T-helper 1 cell (primary cell): ENCODE measurements at places on chromosomes 7 and 10.
A peak's percentile ranks its signal among the peaks of the same experiment; 100 is the strongest.

DNA sequence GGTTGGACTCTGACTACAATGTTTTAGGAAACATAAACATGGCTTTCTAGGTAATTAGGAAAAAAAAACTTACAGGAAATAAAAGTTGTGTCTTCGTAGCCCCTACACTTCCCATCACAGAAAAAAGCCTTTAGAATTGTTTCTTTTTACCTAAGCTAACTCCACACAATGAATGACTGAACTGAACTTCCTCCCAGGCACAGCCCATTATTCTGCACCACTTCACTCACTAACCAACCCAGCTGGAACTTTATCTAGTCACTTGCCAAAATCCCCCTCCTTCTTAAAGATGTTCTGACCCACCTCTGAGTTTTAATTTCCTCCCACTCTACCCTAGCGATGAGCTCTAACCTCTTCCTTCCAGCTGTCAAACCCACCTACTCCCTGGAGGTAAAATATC is 91.7 kb upstream of the MEOX2 start:
- no peak for DNase-seq

GRCh38 chr7:121530227-121531174 is 134.4 kb upstream of the FAM3C start:
- no peak for DNase-seq

GRCh38 chr10:107671960-107672359 is 507.5 kb upstream of the SORCS1 start:
- no peak for DNase-seq

GRCh38 chr10:6314620-6315205 is 112.0 kb downstream of the PFKFB3 start:
- DNase-seq, result no peak

DNA sequence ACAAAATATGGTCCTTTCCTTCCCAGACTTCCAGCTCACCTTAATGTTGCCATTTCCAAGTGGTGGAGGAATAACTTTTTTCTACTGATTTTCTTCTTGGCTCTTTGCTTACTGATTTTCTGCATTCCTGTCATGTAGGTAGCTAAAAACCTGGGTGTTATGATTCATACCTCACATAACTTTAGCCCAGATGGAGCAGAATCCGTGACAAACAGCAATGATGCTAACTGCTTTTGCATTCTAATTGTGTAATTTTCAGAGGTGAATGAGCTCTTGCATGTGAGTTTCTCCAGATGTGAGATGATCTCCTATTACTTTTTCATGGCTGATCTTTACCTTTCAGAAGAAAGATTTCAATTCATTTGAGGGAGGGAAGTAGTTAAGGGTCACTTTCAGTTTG is 43.4 kb downstream of the WDR11 start:
- DNase-seq, result no peak

DNA sequence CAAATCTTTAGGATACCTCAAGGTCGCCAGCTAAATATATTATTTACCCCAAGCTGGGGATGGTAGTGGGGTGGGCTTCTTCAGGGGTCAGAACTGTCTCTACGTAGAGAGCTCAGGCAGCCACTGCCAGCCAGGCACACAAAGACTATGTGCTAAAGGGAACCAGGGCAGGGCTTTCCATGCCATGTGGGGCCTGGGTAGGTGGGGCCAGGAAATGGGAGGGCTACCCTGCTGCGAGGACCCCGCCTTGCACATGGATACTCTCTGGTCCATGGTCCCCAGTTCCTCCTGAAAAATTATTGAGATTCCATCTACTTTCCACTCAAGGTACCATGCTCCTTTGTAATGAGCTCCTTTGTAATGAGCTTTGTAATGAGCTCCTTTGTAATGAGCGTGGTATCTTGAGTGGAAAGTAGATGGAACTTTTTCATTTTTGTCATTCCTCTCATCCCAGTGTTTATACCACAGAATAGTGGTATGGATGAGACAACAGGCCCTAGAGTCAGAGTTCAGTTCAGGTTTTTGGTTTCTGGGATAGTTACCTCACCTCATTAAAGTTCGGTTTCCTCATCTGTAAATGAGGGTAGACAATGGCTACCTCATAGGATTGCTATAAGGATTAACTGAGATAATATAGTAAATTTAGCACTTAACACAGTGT is 5.8 kb downstream of the SYNPO2L start:
- no peak for DNase-seq

DNA sequence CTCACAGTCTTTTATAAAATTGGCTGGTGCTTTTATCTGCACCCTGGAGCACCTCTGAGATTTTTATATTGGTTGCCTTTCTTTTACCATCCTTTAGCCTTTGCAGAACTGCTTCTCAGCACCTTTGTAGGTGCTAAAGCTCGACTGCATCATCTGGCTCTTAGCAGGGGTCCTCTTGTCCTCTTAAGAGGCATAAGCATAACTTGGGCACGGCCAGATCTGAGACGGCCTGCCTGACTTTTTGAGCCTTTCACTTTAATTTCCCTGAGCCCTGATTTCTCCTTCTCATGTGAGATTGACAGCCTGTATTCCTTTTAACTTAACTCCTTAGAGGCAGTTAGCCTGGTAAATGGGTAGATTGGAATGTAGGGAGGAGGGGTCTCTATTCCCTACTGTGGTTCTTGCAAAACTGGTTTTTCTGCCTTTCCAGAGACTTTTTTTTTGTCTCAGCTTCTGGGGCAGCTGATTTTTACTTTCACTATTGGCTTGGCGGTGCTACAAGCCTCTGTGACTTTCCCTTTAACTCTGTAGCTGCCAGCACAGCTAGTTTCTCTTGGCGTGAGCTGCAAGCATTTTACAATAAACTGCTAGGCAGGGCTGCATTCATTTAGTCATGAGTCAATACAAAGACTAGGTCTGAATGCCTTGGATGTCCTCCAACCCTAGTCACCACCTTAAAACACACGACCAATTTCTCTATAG is 24.0 kb downstream of the ZPBP start:
- no peak for DNase-seq

GRCh38 chr10:12656518-12657142 is 307.3 kb downstream of the CAMK1D start:
- no peak for DNase-seq

DNA sequence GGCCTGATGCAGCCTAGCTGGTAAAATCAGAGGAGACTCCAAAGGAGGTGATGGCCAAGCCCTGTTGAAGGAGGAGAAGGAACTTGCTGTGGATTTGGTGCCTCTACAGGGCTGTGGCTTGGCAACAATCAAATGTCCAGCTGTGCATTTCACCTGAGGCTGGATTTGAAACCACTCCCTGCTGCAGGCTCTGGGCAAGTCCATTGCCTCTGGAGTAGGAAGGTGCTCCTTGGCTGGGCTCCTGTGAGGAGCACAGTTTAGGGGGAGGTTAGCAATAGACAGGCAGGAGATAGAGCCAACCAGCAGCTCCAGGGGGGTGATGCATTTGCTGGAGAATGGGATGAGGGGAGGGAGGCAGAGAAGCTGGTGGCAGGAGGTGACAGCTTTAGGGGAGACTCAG is 26.5 kb downstream of the CDH23 start:
- no peak for DNase-seq

- no peak for DNase-seq
Measured at GRCh38 chr10:49055221-49055849, 60.0 kb downstream of the VSTM4 start.

DNA sequence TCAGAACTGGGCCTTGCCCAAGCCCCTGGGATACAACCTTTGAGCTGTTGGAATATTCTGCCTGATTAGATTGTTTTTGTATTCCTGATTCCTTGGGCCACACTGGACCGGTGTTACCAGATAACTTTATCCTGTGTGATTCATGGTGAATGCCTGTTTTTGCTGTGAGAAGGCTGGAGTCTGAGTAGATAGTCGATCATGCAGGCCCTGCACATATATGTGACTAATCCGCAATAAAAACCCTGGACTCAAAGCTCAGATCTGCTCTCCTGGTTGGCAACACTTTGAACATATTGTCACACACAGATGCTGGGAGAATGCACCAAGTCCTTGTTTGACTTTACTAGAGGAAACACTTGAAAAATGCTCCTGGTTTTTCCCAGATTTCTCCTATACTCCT is 183.9 kb upstream of the MBL2 start:
- no peak for DNase-seq

DNA sequence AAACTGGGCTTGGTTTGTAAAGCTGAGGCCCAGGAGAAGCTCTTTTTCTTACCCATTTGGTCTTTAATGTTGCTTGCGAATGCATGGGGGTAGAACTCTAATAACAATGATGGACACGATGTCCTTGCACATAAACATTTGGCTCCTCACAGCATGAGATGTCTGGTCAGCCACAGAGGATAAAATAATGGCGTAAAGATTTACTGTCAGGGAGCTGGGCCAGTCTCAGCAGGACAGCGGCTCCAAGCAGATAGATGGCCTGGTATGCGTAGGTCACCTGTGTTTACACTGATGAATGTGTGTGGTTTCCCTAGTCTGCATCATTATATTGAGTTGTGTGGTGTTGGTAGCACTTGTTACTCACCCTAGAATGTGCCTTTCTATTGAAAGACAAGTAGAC is 537.4 kb downstream of the CNTNAP2 start:
- DNase-seq, result no peak

GRCh38 chr10:17814973-17815372 is 5.8 kb downstream of the MRC1 start:
- DNase-seq, result no peak

DNA sequence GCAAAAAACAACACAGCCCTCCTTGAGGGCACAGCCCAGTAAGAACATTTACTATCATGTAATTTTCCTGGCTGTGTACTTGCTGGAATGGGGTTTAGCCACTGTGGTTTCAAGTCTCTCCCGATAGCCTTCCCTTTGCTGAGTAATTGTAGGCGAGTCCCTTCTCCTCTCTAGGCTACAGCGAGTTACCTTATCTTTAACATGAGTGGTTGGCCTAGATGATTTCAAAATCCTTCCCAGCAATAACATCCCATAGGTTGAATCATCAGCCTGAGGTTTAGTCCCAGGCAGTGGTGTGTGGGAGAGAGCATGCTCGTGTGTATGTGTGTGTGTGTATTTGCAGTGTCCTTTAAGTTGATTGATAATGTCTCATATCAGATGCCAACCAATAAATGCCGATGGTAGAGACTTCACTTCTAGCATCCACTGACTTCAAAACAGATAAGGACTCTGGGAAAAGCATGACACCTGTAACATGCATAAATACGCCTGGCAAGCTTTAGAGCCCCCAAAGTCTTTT is 142.9 kb upstream of the ZMIZ1 start:
- no peak for DNase-seq

DNA sequence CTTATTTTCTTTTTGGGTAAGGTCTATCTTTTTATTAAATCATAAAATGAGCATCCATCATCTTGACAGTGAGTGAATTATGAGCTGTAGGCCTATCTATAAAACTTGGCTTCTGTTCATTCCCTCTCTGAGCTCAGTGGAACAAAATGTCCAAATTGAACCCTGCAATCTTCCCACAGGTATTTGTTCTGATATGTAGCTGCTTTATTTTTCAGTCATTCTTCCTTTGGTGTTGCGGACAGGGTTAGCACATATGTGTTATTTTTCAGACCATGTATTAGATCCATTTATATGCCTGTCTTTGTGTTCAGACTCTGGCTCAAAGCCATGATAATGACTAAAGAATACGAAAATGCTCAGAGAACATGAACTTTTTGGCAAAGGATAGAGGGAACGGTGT is 201.6 kb upstream of the KIAA1217 start:
- no peak for DNase-seq

GRCh38 chr7:14751461-14751860 is 151.1 kb downstream of the DGKB start:
- no peak for DNase-seq

DNA sequence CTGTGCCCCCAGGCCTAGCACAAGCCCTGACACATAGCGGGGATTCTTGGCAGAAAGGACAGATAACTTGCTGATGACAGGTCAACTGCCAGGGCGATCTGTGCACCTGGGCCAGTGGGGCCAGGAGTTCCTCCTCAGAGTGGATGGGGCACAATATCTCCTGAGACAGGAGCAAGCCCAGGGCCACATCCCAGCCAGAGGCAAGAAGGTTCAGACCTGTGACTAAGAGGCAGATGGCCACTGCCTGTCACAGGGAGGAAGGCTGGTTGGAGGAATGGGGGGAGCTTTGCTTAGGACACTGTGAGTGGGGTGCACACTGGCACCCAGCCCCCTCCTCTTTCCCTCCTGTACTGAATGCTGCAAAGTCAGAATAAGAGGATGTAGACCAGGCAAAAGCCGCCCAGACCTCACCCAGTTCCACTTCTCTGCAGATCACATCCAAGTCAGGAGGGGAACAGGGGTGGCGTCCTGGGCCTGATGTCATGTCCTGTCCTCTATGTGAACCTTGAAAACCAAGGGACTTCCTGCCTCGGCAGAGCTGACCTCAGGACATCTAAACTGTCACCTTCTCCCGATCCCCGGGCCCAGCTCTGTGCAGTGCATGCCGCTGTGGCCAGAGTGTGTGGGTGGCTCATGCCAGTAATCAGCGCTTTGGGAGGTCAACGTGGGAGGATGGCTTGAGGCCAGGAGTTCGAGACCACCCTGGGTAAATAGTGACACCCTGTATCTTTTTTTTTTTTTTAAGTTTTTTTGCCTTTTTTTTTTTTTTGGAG is 1.3 kb downstream of the GUSB start:
- DNase-seq, result peak; percentile 37

DNA sequence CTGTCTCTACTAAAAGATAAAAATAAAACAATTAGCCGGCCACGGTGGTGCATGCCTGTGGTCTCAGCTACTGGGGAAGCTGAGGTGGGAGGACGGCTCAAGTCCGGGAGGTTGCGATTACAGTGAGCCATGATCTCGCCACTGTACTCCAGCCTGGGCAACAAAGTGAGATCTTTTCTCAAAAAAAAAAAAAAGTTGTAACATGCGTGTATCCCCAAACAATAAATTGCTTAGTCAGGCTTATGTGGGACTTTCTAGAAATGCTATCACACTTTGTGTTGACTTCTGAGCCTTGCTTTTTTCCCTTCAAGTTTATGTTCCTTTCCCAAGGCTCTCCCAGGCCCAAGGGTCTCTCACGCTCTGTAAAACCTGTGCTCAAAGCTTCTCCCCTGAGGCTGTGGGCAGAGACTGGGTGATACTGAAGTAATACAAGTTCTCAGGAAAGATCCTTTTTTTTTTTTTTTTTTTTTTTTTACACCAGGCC is 88.0 kb upstream of the TNS3 start:
- DNase-seq, result no peak
